ENCODE measurements at places on chromosomes 7 and 10.

- DNase-seq, result no peak
These were observed 212.4 kb upstream of the YAE1 start for GRCh38 chr7:39353615-39354376.

- DNase-seq, result no peak
These were observed 17.0 kb downstream of the ITPRIP start for GRCh38 chr10:104321226-104321625.

DNA sequence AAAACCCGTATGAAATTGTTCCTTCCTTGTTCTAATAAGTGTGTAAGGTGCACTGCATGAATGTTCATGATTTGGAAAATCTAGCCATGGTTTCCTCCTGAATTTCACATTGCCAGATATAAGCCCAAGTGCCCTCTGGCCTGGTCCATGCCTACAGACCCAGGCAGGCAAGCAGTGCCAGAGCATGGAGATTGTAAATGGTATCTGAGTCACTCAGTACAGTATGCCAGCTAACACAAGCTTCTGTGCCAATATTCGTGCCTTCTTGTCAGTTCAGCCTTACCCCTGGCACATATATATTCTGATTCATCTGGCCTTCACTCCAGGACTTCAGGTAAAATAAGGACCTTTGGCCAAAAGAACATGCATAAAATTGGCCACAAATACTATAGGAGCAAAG lies 38.4 kb upstream of the PDE1C start:
- DNase-seq, result no peak

- no peak for DNase-seq
These were observed 16.7 kb downstream of the GPRIN2 start for GRCh38 chr10:46539596-46540411.

- no peak for DNase-seq
These were observed 149.5 kb upstream of the LRRN3 start for GRCh38 chr7:110941385-110941784.

Measured in stimulated activated CD8-positive, alpha-beta memory T cell treated with anti-CD3 and anti-CD28 coated beads, Interleukin-7, amount 100 ng/mL, for 1 hour (primary cell).